NCI-H2081 (cell line): ENCODE measurements at places on chromosomes 7 and 10.

DNA sequence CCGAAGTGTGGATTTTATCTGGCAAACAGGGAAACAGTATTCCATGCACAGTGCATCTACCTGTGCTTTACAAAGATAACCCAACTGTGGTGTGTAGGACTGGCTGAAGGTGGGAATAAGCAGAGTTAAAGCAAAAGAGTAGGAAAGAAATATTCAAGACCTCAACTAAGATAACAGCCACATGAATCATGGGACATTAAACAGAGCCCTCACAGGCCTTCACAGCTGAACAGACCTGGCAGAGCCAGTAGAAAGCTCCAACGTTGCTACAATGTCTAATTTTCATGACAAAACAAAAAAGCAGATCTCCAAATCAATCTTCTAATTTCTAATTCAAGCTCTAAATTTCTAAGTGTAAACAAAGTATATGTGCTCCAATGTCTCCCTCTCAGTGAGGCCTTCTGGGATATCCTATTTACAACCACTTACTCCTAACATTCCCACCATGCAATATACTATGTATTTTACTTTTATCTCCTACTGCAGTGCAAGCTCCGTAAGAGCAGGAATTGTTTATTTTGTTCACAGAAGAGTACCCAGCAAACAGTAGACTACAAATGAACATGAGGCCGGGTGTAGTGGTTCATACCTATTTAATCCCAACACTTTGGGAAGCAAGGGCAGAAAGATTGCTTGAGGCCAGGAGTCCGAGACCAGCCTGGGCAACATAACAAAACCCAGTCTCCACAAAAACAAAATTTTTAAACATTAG lies 63.5 kb downstream of the UBE2H start:
- DNase-seq = peak; percentile 52

GRCh38 chr7:130595986-130596385 lies 72.6 kb downstream of the COPG2 start:
- no peak for DNase-seq

GRCh38 chr10:45566415-45566814 lies 106.2 kb downstream of the ZFAND4 start:
- no peak for DNase-seq

DNA sequence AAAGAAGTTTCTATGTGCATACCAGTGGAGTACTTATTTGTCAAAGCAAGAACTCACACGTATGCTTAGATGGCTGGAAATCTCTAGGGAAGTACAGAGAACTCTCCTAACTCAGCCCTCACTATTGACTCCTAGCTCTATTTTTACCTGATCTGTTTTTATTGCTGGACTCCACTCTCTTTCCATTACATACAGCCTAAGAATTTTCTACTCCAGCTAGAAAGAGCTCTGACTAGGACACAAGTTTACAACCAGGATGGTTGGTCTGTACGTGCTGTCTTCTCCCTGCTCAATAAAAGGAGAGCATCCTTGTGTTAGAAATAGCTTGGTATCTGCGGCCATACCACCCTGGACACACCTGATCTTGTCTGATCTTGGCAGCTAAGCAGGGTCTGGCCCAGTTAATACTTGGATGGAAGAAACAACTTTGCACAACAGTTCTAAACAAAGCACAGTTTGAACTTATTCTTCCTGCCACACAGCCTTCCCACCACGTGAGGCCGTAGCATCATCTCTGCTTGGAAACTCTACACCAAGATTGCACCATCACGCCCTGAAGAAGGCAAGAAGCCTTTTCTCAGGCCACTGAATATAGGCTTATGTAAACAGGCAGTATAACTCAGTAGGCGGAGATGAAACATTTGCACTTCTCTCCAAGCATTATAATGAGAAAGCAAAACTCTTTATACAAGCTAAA lies 50.7 kb downstream of the KCNMA1 start:
- no peak for DNase-seq

DNA sequence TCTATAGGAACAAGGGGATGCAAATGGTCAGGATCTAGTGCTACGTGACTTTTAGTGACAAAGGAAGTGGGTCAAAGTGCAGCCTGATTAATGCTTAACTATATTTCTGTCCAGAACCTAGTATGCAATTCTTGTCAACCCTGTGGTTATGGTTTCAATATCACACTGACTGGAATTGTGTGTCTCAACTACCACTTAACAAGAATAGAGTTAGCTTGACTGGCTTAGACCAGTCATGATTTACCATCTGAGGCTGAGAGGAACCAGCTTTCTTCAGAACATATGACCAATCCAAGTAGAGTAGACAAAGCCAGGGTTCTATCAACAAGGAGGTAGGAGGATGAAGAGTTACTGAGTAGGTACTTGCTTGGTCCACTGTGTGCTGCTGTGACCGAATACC lies 54.4 kb downstream of the MYPN start:
- DNase-seq = no peak

DNA sequence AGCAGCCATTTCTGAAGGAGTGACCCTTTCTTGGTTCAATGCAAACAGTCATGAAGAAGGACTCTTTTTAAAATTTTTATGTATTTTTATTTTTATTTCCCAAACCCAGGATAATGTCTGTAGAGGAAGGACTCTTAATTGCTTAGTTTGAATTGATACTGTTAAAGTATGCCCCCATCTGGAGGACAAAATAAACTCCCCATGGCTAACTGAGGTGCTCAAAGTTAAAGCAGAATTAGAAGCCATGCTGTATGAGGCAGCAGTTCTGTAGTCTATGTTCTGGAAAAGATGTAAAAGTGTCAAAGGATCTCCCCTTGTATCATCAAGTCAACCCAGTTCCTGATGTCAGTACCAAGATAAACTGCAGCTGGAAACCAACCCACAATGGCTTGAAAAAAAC lies 617.9 kb upstream of the GRM3 start:
- DNase-seq = no peak

DNA sequence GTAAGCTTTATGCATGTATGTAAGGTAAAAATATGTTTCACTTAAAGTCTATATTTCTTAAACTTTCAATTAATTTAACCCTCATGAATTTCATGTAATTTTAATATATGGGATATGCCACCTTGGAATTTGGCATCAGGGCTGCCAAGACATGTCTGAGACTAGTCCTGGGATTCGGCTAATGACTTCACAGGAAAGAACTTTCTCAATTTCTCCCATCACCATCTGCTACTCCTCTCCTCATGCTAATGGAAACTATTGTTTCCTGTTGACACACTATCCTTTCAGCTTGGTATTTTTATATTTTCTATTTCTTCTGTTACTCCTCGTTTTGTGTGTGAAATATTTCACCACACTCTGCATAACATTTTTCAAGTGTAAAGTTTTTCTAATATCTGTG lies 205.9 kb downstream of the ARL4A start:
- no peak for DNase-seq

GRCh38 chr7:90749774-90750173 lies 153.7 kb downstream of the CDK14 start:
- DNase-seq = peak; percentile 58

GRCh38 chr7:134613623-134614347 lies 32.9 kb upstream of the BPGM start:
- no peak for DNase-seq

- DNase-seq = no peak
Observed at GRCh38 chr10:110456523-110457091, 41.1 kb upstream of the DUSP5 start.

DNA sequence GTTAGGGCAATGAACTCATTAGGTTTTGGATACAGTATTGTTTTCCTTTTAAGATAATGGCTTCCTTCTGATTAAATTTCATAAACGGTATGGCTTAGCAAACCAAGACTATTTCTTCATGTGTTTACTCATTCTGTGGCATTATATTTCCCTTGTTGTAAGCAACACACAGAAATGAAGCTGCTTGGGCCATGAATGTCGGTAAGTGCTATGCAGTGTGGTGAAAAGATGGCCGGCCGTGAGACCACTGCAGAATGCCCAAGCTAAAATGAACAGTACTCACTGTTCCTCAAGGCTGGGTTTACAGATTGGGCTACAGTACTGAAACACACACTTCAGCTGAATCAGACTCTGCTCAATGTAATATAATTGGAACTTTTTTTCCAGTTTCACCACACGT lies 8.1 kb downstream of the APBB1IP start:
- DNase-seq = no peak

DNA sequence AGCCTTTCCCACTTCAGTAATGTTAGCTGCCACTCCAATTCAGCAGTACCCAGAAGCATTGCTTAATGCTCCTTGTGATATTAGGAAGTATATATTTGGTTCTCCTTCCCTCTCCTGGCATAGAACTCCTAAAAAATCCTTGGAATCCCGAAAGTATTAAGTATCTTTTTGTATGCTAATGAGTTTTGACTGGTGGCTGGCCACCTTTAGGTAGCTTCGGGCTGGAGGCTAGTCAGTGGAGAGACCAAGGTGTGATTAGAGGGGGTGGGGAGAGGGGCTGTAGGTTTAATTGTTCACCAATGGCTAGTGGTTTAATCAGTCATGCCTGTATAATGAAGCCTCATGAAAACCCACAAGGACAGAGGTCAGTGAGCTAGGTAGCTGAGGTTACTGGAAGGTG lies 12.2 kb downstream of the COMTD1 start:
- no peak for DNase-seq

DNA sequence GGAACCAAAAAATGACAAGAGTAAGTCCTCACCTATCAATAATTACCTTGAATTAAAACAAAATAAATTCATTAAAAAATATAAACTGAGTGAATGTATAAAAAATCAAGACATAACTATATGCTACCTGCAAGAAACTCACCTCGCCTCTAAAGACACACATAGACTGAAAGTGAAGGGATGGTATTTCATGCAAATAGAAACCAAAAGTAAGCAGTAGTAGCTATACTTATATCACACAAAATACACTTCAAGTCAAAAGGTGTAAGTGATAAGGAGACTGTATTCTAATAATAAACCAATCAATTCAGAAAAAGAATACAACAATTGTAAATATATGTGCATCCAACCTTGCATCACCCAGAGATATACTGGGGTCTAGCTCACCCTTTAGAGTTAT lies 332.6 kb downstream of the SH2D4B start:
- DNase-seq = no peak

- no peak for DNase-seq
Observed at GRCh38 chr10:96387601-96388000, 28.8 kb upstream of the OPALIN start.

GRCh38 chr7:137838706-137839315 lies 8.0 kb downstream of the DGKI start:
- no peak for DNase-seq

DNA sequence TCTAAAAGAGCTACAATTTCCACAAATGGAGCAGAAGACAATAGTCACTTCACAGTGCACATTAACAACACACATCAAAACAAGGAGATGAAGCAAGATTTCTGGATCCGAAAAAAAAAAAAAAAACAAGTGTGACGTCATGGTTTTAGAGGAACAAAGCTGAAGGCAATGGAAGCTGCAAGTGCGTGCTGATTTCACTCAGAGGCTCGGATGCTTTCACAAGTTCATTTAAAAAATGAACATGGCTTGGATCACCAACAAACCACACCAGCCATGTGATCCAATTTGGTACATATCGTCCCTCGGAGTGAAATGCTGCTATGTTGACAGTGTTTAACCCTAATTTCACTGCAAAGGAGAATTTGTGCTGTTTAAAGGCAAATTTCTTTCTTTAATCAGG lies 337.0 kb upstream of the PRKCQ start:
- DNase-seq = no peak
